Activated naive CD8-positive, alpha-beta T cell treated with anti-CD3 and anti-CD28 coated beads, Interleukin-2, amount 10 ng/mL, durations not matched to agents 7 days and 5 days (primary cell): ENCODE measurements at places on chromosomes 2 and 18.
A peak's percentile ranks its signal among the peaks of the same experiment; 100 is the strongest.

DNA sequence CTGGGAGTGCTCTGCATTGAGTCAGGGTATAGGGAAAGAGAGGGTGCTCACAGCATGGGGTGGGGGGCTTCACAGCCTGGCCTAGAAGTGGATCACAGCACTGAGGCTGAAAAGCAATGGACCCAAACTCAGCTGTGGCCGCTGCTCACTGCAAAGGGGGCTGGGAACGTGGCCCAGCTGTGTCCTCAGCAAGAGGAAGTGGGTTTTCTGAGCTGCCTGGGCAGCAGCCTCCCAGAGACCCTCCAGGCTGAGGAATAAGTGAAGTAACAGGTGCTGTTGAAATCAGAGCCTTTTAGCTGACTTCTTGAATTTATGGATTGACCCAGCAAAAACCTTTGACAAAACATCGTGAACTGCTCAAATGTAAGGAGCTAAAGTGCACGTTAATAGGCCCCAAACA, 35.2 kb downstream of the PTGR3 start:
- no peak for DNase-seq

GRCh38 chr2:230158468-230158867, 61.3 kb downstream of the SP110 start:
- DNase-seq, result no peak

DNA sequence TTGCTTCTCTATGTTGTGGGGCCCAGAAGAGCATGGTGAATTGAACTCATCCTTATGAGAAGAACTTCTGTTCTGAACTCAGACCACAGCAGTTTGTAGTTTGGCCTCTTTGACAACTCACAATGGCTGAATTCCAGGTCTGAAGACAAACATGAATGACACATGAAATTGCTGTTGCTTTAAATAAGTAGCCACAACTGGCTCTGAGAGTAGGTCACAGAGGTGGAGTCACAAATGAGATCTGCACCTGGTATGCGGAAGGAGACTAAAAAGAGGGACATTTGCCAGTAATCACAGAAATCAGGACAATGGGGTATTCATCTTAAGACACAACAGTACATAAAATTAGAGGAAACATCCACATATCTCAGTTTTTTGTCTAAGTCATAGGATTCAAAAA, 290.3 kb upstream of the MMADHC start:
- no peak for DNase-seq

- no peak for DNase-seq
Measured at GRCh38 chr2:424306-425171, 136.6 kb upstream of the ALKAL2 start.

GRCh38 chr18:26022585-26022984, 67.8 kb downstream of the SS18 start:
- DNase-seq, result no peak

GRCh38 chr2:98394595-98395153, 48.4 kb downstream of the CNGA3 start:
- no peak for DNase-seq

GRCh38 chr2:187434342-187434785, 13.7 kb downstream of the CALCRL start:
- no peak for DNase-seq

GRCh38 chr2:121254748-121255147, 30.3 kb downstream of the TFCP2L1 start:
- no peak for DNase-seq

GRCh38 chr2:127647242-127648190, 1.6 kb downstream of the GPR17 start:
- no peak for DNase-seq

DNA sequence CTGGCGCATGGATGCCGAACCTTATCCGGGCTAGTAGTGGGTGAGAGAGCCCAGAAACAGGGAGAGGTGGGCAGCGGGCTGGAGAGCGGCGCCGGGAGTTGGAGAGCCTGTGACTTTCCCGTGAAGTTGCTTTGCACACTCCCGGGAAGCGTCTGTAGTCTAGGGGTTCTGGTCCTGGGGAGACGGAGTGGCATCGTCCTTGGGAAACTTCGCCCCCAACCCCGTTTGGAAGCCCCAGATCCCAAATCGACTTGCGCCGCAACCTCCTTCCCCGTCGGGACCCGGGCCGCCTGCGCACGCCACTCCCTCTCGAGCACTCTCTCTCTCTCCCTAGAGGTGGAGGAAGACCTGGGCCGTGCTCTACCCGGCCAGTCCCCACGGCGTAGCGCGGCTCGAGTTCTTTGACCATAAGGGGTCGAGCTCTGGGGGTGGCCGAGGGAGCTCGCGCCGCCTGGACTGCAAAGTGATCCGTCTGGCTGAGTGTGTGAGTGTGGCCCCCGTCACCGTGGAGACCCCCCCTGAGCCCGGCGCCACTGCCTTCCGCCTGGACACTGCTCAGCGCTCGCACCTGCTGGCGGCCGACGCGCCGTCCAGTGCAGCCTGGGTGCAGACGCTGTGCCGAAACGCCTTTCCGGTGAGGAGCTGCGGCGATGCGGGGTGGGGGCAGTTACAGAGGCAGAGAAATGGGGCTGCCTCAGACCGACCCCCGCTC, 456 bp downstream of the DOK1 start:
- DNase-seq, result peak; percentile 69

- no peak for DNase-seq
Measured at GRCh38 chr2:110875384-110875725, 143.0 kb downstream of the ACOXL start.

DNA sequence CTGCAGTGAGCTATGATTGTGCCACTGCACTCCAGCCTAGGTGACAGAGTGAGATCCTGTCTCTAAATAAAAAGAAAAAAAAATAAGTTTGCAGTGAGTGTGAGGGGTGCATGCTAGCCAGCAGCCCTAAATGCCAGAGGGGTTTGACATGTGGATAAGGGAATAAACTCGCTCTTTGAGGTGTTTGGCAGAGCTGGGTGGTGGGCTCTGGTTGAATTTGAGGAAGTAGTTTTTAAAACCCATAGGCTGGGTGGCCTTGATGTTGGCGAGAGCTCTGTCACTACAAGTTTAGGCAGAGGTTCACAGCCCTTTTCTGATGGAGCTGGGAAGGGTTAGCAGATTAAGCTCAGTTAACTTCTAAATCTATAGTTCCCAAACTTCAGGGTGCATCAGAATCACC, 3.1 kb downstream of the ANXA4 start:
- DNase-seq, result no peak

GRCh38 chr2:29263886-29264285, 148.7 kb downstream of the CLIP4 start:
- DNase-seq, result no peak

GRCh38 chr18:48702346-48703027, 163.7 kb downstream of the CTIF start:
- DNase-seq, result no peak

GRCh38 chr2:58032764-58033080, 13.9 kb upstream of the VRK2 start:
- no peak for DNase-seq

GRCh38 chr18:43435851-43436250, 158.6 kb upstream of the SYT4 start:
- DNase-seq, result no peak

GRCh38 chr2:224221455-224221913, 180.4 kb downstream of the FAM124B start:
- no peak for DNase-seq

DNA sequence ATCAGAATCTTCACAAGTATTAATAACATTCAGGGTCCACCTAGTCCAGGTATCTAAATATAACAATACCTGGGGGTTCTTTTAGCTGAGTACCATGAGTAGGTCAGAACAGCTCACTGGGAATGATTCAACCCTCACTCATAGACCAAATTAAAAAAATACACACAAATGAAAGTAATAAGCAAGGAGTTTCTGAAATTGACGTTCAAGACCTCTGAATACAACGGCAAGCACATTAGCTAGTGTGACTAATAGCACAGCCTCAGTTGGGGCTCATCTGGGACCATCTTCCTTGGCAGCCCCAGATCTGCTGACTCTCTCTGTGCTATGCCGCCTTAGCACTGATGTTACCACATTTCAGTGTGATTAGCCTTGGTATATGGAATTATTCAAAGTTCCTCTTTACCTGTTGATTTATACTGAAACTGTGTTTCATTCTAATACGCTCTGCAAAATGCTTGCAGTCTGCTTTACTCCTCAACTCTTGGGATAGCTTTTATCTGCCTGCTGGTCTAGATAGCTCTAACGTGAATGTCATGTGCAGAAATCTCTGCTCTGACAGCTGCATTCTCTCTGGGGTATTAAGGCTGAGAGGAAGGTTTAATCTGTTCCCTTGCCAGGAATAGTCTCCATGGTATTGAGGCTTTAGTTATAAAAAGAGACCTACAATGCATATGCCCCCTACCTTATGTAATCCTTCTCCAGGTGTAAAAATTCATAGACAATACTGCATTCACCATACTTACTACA, 153.3 kb downstream of the METTL4 start:
- DNase-seq, result no peak

- DNase-seq, result no peak
Measured at GRCh38 chr2:203733684-203734083, 27.2 kb downstream of the CD28 start.

- no peak for DNase-seq
Measured at GRCh38 chr2:233469261-233470010, 97.1 kb downstream of the USP40 start.

GRCh38 chr18:12857215-12857905, 26.7 kb downstream of the PTPN2 start:
- DNase-seq, result no peak

GRCh38 chr2:112095681-112096080, 40.6 kb downstream of the TMEM87B start:
- no peak for DNase-seq

- no peak for DNase-seq
Measured at GRCh38 chr2:113973810-113974209, 83.9 kb downstream of the ACTR3 start.

GRCh38 chr2:119484834-119485233, 39.4 kb downstream of the SCTR start:
- no peak for DNase-seq

DNA sequence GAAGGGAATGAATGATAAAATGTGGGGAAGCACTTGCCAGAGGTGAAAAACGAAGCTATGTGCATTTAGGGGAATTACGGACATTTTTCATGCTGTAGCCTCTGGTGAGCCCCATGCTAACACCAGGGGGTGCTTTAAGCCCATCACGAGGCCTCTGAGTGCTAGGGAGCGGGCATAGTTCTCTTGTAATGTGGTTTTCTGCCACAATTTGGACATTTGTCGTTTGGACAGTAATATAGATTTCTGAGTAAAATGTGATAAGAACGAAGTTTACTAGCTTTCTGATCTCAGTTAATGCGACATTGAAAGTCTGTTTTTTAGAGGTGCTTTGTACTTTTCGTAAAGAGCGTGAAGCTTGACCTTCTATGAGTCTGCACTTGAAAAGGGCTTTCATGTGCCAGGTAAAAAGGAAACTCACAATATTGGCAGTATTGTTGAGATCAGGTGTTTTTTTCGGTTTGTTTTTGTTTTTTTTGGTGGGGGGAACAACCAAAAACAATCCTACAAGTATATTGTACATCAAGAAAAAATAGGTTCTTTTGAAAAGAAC, 50.6 kb downstream of the TRAF3IP1 start:
- DNase-seq, result no peak

DNA sequence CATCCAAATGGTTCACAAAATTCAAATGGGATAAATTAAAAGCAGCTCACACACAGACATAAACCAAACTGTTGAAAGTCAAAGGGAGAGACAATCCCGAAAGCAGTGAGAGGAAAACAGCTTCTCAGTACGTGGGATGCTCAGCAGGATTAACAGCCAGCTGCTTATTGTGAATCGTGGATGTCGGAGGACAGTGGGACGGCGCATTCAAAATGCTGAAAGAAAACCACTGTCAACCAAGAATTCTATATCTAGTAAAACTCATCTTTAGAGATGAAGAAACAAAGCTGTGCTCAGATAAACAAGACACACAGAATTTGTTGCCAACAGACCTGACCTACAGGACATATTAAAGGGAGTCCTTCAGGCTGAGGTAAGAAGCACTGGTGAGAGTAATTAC, 102.9 kb downstream of the NFATC1 start:
- no peak for DNase-seq

GRCh38 chr2:152477347-152478092, 142.5 kb downstream of the FMNL2 start:
- no peak for DNase-seq

DNA sequence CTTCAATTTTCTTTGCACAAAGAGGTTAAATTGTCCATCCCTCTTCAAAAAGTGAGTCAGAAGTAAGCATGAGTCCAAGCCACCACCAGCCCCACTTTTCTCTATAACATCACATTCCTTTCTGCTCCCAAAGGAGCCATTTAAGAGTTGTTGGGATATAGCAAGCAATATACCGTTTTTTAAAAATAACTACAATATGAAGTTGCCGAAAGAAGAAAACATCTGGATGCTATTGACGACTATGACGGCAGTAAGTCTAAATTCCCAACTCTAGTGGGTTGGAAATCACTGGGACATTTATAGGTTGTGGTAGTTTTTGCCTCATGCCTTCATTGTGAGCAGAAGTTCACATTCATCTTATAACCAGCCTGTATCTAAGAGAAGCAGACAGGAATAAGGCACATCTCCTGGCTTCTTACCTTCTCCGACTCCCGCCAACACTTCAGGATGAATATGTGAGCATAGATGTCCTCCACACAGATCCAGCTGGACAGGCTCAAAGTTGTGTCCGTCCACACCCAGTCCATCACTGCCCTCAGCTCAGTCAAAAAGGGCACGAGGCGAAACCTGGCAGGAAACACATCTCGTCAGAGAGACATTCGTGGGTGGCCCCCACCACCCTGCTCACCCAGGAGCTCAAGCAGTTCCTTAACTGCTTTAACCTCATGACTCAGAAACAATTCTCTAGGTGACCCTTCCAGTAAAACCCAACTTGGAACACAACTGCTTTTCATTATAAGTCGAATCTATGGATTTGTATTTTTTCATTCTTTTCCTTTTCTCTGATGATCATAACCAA, 163.6 kb downstream of the NAPG start:
- DNase-seq, result no peak

- no peak for DNase-seq
Measured at GRCh38 chr18:2997846-2998564, 14.9 kb downstream of the LPIN2 start.

- no peak for DNase-seq
Measured at GRCh38 chr2:21800356-21800755, 676.6 kb downstream of the TDRD15 start.
